ENCODE measurements at places on chromosomes 2 and 18.

DNA sequence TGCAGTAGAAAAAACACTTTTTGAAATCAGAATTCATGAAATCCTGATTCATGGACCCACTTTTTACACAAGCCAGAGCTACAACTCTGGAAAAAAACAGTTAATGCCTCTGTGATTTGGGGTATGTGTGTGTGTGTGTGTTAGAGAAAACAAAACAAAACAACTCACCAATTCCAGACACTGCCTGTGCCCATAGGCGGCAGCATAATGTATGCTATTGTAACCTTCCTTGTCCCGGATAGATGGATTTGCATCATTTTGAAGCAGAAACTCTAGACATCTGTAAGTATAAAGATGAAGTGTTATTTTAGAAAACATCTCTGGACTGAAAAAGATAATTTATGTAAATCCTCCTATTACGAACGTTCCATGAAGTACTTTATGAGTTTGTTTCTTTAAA lies 152.0 kb upstream of the PGAP1 start:
- DNase-seq: no peak

- DNase-seq: no peak
Observed at GRCh38 chr2:66789741-66790140, 354.8 kb downstream of the MEIS1 start.

DNA sequence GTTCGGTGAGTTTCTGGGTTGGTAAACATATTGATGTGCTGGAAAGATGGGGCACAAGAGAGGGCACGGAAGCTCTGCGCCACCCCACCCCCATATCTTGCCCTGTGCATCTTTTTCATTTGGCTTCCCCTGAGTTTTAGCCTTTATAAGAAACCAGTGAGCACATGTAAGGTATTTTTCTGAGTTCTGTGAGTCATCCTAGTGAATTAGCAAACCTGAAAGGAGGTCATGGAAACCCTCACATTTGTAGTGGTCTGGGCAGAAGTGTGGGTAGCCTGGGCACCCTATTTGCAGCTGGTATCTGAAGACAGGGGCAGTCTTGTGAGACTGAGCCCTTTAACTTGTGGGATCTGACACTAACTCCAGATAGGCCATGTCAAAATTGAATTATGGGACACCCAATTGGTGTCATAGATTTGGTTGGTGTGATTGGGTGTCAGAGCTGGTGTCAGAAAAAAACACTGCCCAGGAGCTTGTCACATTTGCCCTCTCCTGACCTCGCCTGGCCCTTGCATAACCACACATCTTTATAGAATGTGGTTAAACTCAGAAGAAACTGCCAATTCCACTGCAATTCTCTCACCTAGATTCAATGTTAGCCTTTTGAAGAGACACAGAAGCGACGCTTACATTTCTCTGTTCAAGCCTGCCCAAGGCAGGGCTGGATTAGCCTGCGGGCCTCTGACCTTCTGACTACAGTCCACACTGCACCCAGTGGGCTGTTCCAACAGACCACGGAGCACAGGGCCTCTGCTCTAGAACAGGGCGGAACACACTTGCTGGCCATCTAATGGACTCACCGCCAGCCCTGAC lies 12.0 kb upstream of the GALM start:
- no peak for DNase-seq

GRCh38 chr2:190979906-190980629 lies 33.9 kb downstream of the STAT1 start:
- peak; percentile 89 for DNase-seq

GRCh38 chr18:45828917-45829811 lies 3.7 kb downstream of the SIGLEC15 start:
- no peak for DNase-seq

- no peak for DNase-seq
Observed at GRCh38 chr2:191270306-191271161, 25.3 kb downstream of the MYO1B start.

All from NCI-H1105 treated with DMSO at 0.1 percent for 48 hours (cell line).